NCI-H187 (cell line): ENCODE measurements at places on chromosomes 4 and X.
A peak's percentile ranks its signal among the peaks of the same experiment; 100 is the strongest.

- no peak for DNase-seq
Measured at GRCh38 chr4:107987916-107988762, 1.6 kb upstream of the HADH start.

DNA sequence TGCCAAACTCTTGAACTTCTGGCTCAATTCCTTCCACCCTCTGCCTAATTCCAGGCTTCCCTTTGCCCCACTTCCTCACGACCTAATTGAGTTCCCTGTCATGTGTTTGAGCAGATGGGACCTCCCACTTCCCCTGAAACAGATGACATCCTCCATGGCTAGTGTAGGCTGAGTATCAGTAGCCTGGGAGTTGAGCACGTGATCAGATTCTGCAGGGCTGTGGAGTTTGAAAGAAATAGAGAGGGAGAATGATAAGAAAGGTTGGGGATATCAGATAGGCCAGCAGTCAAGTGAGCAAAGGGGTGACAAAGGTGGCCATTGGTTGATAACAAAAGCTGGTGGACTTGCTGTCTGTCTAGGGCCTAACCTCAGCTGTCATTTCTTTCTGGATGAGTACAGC, 18.8 kb upstream of the NWD2 start:
- no peak for DNase-seq

- no peak for DNase-seq
Measured at GRCh38 chr4:97867557-97868091, 275.7 kb downstream of the STPG2 start.

DNA sequence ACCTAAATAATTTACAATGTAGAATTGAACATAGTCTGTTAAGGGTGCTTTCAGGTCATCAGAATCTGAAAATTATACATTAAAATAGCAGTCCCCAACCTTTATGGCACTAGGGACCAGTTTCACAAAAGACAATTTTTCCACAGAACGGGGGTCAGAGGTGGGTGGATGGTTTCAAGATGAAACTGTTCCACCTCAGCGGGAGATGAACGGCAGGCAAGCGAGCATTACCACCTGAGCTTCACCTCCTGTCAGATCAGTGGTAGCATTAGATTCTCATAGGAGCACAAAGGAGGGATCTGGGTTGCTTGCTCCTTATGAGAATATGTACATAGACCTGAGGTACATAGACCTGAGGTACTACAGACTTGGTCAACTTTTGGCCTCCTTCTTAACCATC, 29.0 kb downstream of the LRBA start:
- no peak for DNase-seq

- DNase-seq: no peak
Measured at GRCh38 chr4:22736912-22737311, 44.2 kb downstream of the GBA3 start.

- DNase-seq: no peak
Measured at GRCh38 chr4:8577972-8578371, 2.2 kb upstream of the GPR78 start.

GRCh38 chr4:88747351-88747750, 49.7 kb upstream of the NAP1L5 start:
- DNase-seq: no peak

GRCh38 chr4:85734424-85734831, 259.5 kb downstream of the ARHGAP24 start:
- DNase-seq: no peak

GRCh38 chrX:18894156-18894555, 89.8 kb downstream of the PHKA2 start:
- no peak for DNase-seq

GRCh38 chr4:119523399-119523798, 105.2 kb downstream of the PDE5A start:
- DNase-seq: no peak

GRCh38 chr4:107760281-107760947, 40.4 kb upstream of the PAPSS1 start:
- no peak for DNase-seq

DNA sequence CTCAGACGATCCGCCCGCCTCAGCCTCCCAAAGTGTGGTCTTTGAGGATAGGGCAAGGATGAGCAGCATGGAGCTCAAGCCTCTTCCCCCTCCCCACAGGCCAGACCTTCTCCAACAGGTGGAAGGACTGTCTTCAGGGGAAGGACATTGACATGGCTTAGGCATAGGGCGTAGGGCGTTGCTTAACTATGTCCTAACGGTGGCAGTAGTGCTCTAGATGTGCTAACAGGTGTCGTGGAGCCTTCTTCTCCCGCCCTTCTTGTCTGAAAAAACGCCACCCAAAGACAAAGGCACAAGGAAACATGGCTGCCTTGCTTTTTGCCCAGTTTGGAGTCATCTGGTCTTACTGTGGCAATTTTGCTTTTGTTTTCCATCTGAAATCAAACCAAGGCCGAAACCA, 219.8 kb downstream of the OR13H1 start:
- peak; percentile 84 for DNase-seq

DNA sequence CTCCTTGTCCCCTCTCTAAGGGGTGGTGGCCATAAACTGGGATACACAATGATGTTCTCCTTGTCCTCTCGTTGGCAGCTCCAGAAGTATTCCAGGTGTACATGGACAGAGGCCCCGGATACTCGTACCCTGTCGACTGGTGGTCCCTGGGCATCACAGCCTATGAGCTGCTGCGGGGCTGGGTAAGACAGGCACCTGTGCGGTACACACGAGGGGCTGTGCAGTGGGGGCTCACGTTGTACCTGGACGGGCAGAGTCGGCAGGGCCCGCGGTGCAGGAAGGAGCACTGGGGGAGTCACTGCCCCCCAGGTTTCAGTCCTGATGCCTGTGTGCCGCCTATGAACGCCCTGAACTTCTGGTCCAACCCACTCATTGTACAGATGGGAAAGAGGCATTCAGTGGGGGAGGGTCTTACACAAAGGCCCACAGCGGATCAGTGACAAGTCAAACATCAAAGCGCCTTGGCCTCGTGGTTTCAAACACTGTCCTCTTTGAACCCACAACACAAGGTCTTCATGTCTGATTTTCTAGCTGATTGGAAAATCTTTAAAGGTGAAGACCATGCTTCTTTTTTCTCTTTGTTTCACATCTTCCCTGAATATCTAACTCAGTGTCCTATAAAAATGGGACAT, 261.6 kb downstream of the EVC2 start:
- no peak for DNase-seq

DNA sequence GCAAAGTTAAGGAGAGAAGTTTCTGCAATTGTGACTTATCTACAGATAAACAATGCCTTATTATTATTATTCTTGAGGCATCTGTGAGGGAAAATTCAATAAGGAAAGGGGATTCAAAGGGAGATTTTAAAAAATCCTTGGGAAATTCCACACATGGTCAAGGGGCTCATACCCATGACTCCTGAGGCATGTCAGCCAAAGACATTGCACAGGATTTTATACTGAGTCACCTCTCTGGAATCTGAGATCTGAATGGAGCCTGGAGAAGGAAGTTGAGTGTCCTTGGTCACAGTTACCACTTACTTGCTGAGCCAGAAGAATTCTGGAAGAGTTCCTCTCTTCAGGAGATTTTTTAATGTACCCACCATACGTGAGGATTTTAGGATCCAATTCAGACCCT, 14.4 kb upstream of the CXCL8 start:
- DNase-seq: no peak

- DNase-seq: no peak
Measured at GRCh38 chrX:6227453-6227835, 1.2 kb downstream of the NLGN4X start.

GRCh38 chr4:103934178-103934789, 214.5 kb upstream of the TACR3 start:
- no peak for DNase-seq

DNA sequence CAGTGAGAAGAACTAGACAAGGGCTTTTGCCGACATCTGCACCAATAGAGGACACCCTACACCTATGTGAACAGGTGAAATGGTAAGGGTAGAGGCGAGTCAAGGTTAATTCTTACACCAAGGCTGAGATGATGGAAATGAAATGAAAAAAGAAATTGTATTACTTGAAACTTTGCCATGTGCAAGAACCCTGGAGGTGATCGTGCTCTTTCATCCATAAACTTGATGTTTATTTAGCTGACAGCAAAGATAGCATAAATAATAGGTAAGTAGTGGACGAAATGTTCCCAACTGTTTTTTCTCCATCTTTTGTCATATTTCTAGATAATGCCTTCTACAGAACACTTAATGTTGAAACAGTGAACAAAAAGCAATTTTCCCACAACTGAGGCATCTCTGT, 162.5 kb downstream of the BANK1 start:
- DNase-seq: no peak

DNA sequence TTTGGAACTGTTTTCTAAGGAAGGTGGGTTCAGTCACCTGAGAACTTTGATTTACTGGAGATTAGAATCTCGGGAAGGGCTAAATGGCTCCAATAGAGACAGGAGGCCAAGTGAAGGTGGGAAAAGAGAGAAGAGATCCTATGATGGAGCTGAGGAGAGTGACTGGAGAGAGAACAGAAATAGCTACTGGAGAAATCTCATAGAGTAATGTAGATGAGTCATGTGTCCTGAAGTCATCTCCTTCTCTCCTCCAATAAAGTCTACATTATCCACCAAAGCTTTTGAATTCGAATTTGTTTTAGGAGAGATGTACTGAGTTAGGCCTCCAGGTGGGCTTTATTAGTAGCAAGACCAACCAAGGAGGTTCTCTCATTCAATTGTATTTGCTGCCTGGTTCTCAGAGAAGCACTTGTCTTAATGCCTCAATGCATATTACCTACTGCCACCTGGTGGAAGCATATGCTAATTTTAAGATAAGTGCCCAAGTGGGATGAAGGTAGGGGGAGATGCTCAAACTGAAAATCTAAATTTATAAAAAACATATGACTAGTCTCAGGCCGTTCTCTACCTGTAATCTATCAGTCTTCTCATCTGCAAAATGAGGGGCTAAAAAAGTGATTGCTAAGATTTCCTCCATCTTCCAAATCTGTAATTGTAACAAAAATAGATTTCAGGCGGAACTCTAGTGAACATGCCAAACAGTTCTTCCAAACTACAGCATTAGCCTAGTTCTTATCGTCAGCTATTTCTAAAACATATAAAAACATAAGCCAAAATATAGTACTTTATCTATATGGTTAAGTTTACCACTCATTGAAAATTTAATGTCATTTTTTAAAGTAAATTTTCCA, 24.4 kb downstream of the TXK start:
- peak; percentile 10 for DNase-seq

- DNase-seq: no peak
Measured at GRCh38 chrX:53073115-53073586, 9.0 kb upstream of the TSPYL2 start.

DNA sequence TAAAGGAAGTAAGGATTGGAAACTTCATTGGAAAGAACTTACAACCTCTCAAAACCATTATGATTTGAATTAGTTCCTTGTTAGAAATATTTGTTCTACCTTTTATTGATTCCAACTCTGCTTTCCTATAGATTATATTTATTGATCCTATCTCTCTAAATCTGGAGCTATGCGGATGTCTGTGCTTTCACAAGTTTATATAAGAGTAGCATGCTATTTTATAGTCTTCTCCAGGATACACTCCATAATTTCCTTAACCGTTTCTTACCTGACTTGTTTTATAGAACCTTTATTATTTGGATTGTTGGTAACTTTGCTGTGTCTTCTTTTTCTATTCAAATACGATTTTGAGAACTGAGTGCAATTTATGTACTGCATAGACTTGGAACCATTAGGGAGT, 668.1 kb downstream of the RAPGEF2 start:
- no peak for DNase-seq

DNA sequence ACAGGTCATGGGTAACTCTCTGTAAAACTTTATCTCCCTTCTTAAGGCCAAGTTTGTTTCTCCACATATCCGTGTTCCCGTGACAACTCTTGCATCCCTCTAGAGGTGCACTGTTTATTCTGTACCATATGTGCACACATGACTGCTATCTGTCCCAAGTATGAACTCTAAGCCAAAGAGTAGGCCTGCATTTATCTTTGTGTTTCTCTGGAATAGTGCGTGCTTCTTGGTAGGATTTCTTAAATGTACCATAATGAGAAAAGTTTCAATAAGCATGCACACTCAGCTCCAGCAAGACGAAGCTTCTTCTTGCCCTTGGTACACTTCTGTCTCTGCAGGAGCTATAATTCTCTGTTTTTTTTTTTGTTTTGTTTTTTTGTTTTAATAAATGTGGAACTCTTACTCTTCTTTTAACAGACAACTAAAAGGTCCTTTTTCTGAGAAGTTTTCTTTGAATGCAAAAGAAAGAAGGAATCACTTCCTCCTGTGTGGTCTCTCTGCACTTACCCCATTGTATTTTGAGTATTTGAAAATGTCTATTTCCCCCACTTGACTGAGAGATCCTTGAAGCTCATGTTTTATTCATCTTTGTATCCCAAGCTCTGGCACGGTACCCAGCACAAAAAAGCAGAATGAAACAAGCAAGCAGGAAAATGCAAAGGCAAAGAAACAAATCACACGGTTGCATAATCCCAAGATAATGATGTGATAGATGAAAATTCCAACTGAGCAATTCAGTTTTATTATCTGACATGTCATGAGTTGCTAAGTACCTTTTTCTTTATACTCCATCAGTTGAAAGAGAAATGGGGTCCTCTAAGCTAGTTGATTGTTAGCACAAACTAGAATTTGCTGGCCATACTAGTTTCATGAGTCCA, 521.9 kb upstream of the BOD1L1 start:
- DNase-seq: no peak

DNA sequence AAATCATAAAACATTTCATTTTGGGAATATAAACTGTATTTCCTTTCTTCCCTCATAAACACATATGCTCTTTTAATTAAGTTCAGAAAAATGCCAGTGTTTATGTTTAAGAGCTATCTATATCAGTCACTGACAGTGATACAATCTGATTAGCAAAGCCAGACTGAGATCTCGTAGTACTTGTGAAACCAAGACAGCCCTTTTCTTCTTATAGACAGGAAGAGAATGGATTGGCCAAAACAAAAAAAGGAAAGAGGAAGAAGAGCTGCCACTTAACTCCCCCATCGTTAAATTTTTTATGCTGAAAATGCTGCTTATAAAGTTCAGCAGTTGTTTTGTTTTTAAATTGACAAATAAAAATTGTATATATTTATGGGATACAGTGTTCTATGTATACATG, 87.4 kb downstream of the PLAC1 start:
- DNase-seq: no peak
